ENCODE measurements at places on chromosomes 13 and 19.

- H3K36me3 ChIP-seq: peaks cover 11% of the 10 kb centered on the region
- DNase-seq: peak; percentile 49
- peaks cover 8% of the 10 kb centered on the region for H3K27me3 ChIP-seq
- no peak overlapping the region for H3K4me3 ChIP-seq
- H3K27ac ChIP-seq: no peak overlapping the region
These were observed 4.1 kb upstream of the CNOT3 start for GRCh38 chr19:54133312-54133956.

GRCh38 chr19:33248954-33249613, 23.4 kb upstream of the SLC7A10 start:
- no peak overlapping the region for H3K27ac ChIP-seq
- no peaks in the 10 kb centered on the region for H3K27me3 ChIP-seq
- H3K4me3 ChIP-seq: no peak overlapping the region
- no peak for DNase-seq
- H3K4me1 ChIP-seq: no peaks in the 10 kb centered on the region

- peaks cover 32% of the 10 kb centered on the region for H3K36me3 ChIP-seq
- no peak overlapping the region for H3K4me3 ChIP-seq
- no peaks in the 10 kb centered on the region for H3K4me1 ChIP-seq
- H3K27me3 ChIP-seq: no peaks in the 10 kb centered on the region
- DNase-seq: no peak
- no peak overlapping the region for H3K27ac ChIP-seq
These were observed 14.3 kb downstream of the MAN2B1 start for GRCh38 chr19:12652219-12652618.

GRCh38 chr19:7340959-7341837, 7.5 kb upstream of the ARHGEF18 start:
- no peaks in the 10 kb centered on the region for H3K36me3 ChIP-seq

DNA sequence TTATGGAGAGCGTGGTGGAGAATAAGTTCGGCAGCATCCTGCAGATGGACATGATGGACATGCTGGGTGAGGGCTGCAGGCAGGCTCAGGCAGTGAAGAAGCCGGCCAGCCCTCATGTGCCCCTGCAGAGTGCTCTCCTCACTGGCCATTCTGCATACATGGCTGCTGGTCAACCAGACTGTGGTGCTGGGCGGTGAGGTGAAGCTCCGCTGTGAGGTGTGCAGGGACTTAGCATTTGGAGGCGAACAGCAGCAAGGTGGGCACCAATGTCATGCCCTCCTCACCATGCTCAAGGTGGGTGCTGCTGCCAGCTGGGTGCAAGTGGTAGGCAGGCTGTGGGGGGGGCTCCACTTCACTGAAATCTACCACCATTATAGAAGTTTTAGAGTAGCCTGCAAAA, 5.7 kb upstream of the ZNF492 start:
- no peaks in the 10 kb centered on the region for H3K4me1 ChIP-seq
- no peak overlapping the region for H3K27ac ChIP-seq
- no peak for DNase-seq

GRCh38 chr19:31979362-31979761, 366.0 kb upstream of the ZNF507 start:
- H3K27ac ChIP-seq: no peak overlapping the region
- no peak for DNase-seq
- H3K4me1 ChIP-seq: peaks cover 8% of the 10 kb centered on the region
- no peaks in the 10 kb centered on the region for H3K36me3 ChIP-seq
- H3K4me3 ChIP-seq: no peak overlapping the region
- H3K27me3 ChIP-seq: no peaks in the 10 kb centered on the region

GRCh38 chr13:30719525-30719914, 15.8 kb upstream of the ALOX5AP start:
- H3K36me3 ChIP-seq: no peaks in the 10 kb centered on the region
- no peak for DNase-seq
- H3K4me3 ChIP-seq: no peak overlapping the region
- peaks cover 6% of the 10 kb centered on the region for H3K4me1 ChIP-seq
- no peak overlapping the region for H3K27ac ChIP-seq

DNA sequence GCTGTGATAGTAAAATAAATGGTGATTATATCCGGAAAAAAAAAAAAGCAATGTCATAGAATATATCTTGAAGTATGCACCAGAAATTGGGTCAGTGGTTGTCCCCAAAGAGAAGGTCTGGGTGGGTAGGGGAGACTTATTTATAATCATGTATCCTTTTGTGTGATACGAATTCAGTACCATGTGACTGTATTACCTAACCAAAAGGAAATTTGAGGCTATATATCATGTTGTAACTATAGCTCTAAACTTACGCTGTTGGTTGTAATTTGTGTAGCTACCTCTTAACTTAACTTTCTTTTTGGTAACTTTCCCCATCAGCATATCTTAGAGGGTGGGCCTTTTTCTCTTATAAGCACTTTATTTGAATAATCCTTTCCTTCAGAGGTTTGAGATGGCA, 25.2 kb upstream of the KCTD4 start:
- peaks cover 11% of the 10 kb centered on the region for H3K36me3 ChIP-seq
- no peak overlapping the region for H3K27ac ChIP-seq
- peaks cover 3% of the 10 kb centered on the region for H3K4me1 ChIP-seq
- no peaks in the 10 kb centered on the region for H3K27me3 ChIP-seq

GRCh38 chr13:98228661-98229341, 51.7 kb upstream of the RNF113B start:
- peaks cover 37% of the 10 kb centered on the region for H3K4me1 ChIP-seq
- no peak overlapping the region for H3K27ac ChIP-seq
- H3K27me3 ChIP-seq: no peaks in the 10 kb centered on the region
- peaks cover 46% of the 10 kb centered on the region for H3K36me3 ChIP-seq

GRCh38 chr19:54654447-54655321, 8.1 kb upstream of the LILRB4 start:
- no peak overlapping the region for H3K27ac ChIP-seq
- no peak for DNase-seq
- H3K27me3 ChIP-seq: no peaks in the 10 kb centered on the region
- H3K4me1 ChIP-seq: no peaks in the 10 kb centered on the region
- H3K36me3 ChIP-seq: peaks cover 2% of the 10 kb centered on the region
- H3K4me3 ChIP-seq: no peak overlapping the region

- DNase-seq: no peak
- no peaks in the 10 kb centered on the region for H3K27me3 ChIP-seq
- no peaks in the 10 kb centered on the region for H3K36me3 ChIP-seq
- no peak overlapping the region for H3K4me3 ChIP-seq
These were observed 870.3 kb upstream of the MIR17HG start for GRCh38 chr13:90477216-90477615.

GRCh38 chr13:99605420-99606323, 104.4 kb downstream of the TM9SF2 start:
- H3K27me3 ChIP-seq: peaks cover 8% of the 10 kb centered on the region
- H3K4me1 ChIP-seq: peaks cover 8% of the 10 kb centered on the region
- H3K36me3 ChIP-seq: no peaks in the 10 kb centered on the region
- no peak for DNase-seq
- peak overlapping the region; percentile 86 for H3K27ac ChIP-seq

- no peaks in the 10 kb centered on the region for H3K27me3 ChIP-seq
- no peak overlapping the region for H3K27ac ChIP-seq
- H3K36me3 ChIP-seq: peaks cover 6% of the 10 kb centered on the region
- H3K4me1 ChIP-seq: peaks cover 10% of the 10 kb centered on the region
These were observed 136.2 kb downstream of the KLF12 start for GRCh38 chr13:73997964-73998363.

DNA sequence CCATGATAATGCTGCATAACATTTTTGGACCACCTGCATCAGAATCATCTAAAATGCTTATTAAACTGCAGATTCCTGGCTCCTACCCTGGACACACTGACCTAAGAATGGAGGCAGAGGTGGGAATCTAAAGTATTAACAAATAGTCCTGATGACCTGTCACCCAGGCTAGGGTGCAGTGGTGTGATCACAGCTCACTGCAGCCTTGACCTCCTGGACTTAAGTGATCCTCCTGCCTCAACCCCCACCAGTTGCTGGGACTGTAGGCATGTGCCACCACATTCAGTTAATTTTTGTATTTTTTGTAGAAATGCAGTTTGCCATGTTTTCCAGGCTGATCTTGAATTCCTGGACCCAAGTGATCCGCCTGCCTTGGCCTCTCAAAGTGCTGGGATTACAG, 43.3 kb downstream of the LMO7 start:
- DNase-seq: no peak
- no peaks in the 10 kb centered on the region for H3K27me3 ChIP-seq
- no peak overlapping the region for H3K27ac ChIP-seq
- H3K4me3 ChIP-seq: no peak overlapping the region

- no peak overlapping the region for H3K4me3 ChIP-seq
- H3K27me3 ChIP-seq: no peaks in the 10 kb centered on the region
- H3K27ac ChIP-seq: no peak overlapping the region
- no peaks in the 10 kb centered on the region for H3K4me1 ChIP-seq
These were observed 62.8 kb downstream of the RGCC start for GRCh38 chr13:41520016-41520659.

DNA sequence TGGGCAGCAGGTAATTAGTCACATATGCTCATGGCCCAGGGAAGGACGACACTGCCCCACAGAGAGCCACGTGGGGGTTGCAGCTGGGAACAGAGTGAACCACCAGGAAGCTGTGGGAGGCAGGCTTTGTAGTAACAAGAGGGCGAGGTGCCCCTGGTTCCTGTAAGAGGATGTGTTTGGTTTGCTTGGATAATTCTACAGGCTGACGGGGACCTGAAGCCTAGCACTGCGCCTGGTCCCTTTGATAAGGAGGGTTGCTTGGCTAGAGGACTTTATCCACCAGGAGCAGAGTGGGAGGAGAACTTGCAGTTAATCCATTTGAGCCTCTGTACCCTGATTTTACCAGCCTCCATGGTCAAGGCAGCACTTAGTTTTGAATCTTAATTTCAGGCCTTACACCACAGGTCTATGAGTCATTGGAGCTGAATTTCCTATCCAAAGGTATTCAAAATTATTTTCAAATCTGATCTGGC, 67.4 kb upstream of the CLDN10 start:
- peaks cover 2% of the 10 kb centered on the region for H3K4me1 ChIP-seq
- peaks cover 4% of the 10 kb centered on the region for H3K27me3 ChIP-seq
- H3K4me3 ChIP-seq: no peak overlapping the region

DNA sequence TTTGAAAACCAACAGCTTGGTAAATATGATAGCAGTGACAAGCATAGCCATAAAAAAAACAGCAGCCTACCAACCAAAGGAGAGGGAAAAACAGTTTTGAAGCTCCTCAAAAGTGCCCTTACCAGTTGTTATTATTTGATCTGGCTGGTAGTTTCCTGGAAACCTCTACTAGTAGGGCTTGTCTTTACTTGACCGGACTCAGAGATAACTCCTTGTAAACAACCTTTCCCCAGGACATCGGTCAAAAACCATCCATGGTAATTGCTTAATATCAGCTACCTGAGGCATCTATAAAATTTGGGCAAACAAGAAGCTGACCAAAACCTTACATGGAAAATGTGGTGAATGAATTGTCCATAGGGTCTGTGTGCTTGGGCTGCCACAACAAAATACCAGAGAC, 210.9 kb downstream of the FGF14 start:
- H3K4me1 ChIP-seq: no peaks in the 10 kb centered on the region
- H3K4me3 ChIP-seq: no peak overlapping the region
- H3K27ac ChIP-seq: no peak overlapping the region
- peaks cover 5% of the 10 kb centered on the region for H3K27me3 ChIP-seq
- no peaks in the 10 kb centered on the region for H3K36me3 ChIP-seq
- no peak for DNase-seq

DNA sequence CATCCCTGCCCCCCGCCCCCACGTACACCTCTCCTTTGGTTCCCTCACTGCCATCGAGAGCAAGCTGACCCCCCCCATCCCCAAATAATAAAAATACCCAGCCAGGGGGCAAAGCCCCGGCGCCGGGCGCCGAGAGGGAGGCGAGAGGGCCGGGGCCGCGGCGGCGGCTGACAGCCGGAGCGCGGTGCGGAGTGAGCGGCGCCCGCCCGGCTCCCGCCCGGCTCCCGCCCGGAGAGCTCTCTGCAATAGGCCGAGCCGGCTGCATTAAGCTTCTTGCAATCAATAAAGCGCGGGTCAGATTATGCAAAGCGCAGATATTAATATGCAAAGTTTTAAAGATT, 40.9 kb downstream of the DEDD2 start:
- peak; percentile 45 for DNase-seq
- no peaks in the 10 kb centered on the region for H3K36me3 ChIP-seq

- no peak for DNase-seq
- H3K36me3 ChIP-seq: peaks cover 4% of the 10 kb centered on the region
- H3K27ac ChIP-seq: no peak overlapping the region
- no peak overlapping the region for H3K4me3 ChIP-seq
- H3K27me3 ChIP-seq: no peaks in the 10 kb centered on the region
These were observed 7.7 kb downstream of the DGKH start for GRCh38 chr13:42056146-42056545.

DNA sequence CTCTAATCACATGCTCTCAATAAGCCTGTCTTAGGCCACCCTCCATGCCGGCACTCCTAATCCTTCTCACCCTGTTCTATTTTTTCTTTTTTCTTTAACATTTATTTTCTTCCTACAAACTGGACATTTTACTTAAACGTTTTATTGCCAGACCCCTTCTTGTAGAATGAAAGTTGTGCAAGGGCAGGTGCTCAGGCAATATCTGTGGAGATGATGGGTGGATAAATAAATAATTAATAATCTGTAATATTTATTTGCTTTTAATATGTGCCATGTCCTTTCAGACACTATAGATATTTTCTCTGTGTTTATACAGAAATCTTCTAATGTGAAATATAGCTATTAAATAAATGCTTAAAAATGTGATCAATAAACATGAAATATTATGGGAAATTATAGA, 815.7 kb upstream of the MIR17HG start:
- no peaks in the 10 kb centered on the region for H3K27me3 ChIP-seq
- DNase-seq: no peak
- no peak overlapping the region for H3K27ac ChIP-seq
- peaks cover 7% of the 10 kb centered on the region for H3K4me1 ChIP-seq
- no peak overlapping the region for H3K4me3 ChIP-seq

DNA sequence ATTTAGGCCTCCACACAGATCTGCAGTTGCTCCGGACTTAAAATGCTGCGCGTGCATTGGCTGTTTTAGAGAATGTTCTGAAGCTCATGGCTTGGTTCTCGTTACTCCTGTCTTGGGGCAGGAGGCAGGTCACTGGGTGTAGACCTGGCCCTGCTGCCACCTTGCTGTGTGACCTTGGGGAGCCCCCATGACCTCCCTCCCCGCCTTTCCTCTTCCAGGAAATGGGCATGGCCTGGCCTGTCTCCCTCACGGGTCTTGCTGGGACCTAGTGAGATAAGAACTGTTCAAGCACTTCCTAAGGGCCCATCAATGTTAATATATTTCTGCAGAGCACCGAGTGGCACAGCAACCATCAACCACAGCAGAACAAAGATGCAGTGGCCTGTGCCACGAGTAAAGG, 49.4 kb downstream of the KLF2 start:
- H3K27ac ChIP-seq: no peak overlapping the region
- no peak for DNase-seq
- no peak overlapping the region for H3K4me3 ChIP-seq
- peaks cover 19% of the 10 kb centered on the region for H3K36me3 ChIP-seq

GRCh38 chr19:35177377-35178274, 23.1 kb downstream of the FXYD5 start:
- DNase-seq: no peak
- H3K4me1 ChIP-seq: peaks cover 3% of the 10 kb centered on the region
- no peak overlapping the region for H3K4me3 ChIP-seq

- DNase-seq: no peak
- no peak overlapping the region for H3K27ac ChIP-seq
- no peak overlapping the region for H3K4me3 ChIP-seq
- peaks cover 78% of the 10 kb centered on the region for H3K27me3 ChIP-seq
- H3K36me3 ChIP-seq: no peaks in the 10 kb centered on the region
These were observed 5.3 kb downstream of the ZIC5 start for GRCh38 chr13:99966064-99966805.
